ENCODE measurements at places on chromosomes 12 and 14.

GRCh38 chr12:118925407-118925806 is 55.9 kb upstream of the SRRM4 start:
- DNase-seq, result no peak

GRCh38 chr14:22836301-22837113 is at the start of gene MMP14:
Gene MMP14, plus strand, starts transcription at chr14:22836585. Its CDS starts 233 bp downstream, at chr14:22836818.
- peak; percentile 78 for DNase-seq

DNA sequence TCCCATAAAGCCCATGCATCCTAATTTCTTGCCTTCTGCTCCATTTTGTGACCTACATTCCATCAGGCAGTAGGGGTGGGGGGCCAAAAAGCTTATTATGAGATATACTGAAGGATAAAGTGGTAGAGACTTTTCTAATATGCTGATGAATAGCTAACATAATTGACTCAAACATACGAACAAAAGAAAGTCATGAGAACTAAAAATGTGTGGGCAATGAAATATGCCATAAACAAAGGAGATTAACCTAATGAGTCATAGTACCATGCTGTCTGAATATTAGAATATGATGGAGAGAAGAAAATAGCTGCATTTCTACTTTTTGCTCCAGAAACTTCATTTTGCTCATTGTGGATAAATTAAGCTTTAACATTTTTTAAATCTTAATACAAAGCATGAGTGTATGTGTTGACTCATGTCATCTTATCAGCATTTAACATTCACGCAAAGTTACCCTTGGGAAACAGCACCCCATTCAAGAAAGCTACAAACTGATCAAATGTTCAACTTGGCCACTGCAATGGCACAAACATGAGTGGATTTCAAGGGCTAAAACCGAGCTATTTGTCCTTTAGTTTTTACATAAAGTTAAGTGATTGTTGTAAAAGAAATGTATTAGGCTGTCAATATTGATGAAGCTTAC is 64.0 kb upstream of the DIO2 start:
- DNase-seq, result no peak

DNA sequence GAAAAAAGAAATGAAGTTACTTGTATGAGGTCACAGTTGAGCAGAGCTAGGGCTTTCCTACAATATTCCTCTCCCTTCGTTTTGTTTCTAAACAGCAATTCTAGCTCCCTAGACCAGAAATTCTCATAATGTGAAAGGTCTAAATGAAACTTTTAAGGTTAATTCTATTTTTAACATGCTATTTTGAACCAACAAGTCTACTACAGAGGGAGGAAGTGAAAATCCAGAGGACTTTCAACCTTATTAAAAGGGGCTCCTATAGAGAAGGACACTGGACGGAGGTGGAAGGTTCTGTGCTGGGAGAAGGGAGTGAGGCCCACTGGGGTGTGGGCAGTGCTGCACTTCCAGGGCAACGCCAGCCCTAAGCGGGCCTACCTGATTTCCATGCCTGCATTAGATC is 13.4 kb downstream of the GSG1 start:
- no peak for DNase-seq

- DNase-seq, result peak; percentile 67
Observed at GRCh38 chr12:1922075-1922709, 3.7 kb upstream of the CACNA2D4 start.

GRCh38 chr14:103361867-103362266 is 23.3 kb upstream of the MARK3 start:
- DNase-seq, result peak; percentile 64

GRCh38 chr12:128268379-128268995 is 1.5 kb downstream of the TMEM132C start:
- DNase-seq, result no peak

DNA sequence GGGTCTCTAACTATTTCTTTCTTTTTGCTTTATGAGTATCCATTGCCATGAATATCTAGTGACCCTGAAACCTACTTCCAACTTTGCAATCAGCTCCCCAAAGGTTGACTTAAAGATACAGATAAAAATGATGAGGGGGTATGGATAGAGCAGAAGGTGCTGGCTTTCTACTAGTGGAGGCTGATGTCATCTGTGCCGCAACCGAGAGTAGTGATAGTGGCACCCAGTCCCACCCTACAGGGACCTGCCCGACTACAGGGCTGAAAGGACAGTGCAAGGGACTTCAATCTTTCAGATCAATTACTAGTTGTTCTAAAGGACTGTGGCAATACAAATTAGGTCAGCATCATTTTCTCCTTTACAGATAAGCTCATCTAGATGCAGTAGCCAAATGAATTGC is 806.0 kb downstream of the VRK1 start:
- no peak for DNase-seq

DNA sequence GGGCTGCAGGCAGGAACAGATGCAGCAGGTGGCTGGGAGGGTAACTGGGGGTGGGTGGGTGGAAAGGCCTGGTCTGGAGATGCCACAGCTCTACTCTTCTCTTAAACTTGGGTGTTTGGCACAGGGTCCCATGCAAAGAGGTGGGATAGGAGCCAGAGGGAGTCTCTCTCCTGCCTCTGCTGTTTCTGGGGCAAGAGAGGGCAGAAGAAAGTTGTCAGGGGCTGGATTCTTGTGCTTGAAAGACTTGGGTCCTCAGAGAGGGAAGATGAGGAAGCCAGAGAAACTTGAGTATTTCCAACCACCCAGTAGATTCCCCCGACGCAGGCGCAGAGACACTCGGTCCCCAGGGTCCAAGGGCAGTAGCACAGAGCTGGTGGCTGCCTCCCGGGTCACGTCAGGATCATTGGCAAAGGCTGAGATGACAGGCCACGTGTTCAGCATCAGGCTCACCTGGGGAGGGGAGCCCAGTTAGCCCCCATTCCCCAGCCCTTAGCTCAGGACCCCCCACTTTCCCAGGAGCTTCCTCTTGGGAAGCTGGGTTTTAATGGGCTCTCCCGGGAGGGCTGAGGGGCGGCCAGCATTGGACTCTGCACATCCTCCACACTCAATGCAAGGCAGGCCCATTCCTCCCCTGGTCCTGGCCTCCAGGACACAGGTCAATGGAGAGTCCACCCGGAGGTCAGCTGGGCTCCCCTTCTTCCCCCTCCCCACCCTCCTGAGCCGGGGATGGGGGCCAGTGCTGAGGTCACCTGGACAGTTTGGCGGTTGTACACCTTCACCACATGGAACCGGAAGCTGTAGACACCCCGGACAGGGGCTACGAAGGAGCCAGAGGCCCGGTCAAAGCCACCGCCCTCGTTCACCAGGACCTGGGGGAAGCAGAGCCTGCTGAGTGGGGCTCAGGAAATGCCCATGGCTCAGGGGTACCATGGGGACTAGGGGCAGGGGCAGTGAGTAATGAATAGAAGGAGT is 1.6 kb downstream of the CBLN3 start:
- no peak for DNase-seq

DNA sequence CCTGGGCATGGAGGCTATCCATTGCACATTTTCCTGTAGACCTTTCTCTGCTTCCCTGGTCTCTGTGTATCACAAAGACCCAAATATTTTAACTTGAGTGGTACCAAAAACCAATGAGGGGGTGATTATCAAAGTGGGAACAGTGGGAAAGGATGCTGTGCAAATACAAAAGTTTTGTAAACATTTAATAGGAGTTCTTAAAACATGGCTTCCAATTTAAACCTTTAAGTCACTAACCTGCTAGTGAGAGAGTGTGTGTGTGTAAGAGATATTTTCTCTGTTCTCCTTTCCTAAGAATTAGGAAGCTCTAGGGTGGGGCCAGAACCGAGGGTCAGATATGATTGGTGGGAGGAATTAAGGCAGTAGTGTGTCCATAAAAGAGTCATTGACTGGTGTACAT is 64.5 kb upstream of the ARHGAP5 start:
- no peak for DNase-seq

GRCh38 chr12:124385219-124385969 is 90.5 kb downstream of the RFLNA start:
- peak; percentile 82 for DNase-seq

- no peak for DNase-seq
Observed at GRCh38 chr14:57008534-57008933, 198.3 kb upstream of the OTX2 start.

GRCh38 chr12:32454075-32454474 is 54.7 kb downstream of the FGD4 start:
- peak; percentile 42 for DNase-seq

- DNase-seq, result no peak
Observed at GRCh38 chr12:51247523-51248206, 9.0 kb downstream of the DAZAP2 start.

DNA sequence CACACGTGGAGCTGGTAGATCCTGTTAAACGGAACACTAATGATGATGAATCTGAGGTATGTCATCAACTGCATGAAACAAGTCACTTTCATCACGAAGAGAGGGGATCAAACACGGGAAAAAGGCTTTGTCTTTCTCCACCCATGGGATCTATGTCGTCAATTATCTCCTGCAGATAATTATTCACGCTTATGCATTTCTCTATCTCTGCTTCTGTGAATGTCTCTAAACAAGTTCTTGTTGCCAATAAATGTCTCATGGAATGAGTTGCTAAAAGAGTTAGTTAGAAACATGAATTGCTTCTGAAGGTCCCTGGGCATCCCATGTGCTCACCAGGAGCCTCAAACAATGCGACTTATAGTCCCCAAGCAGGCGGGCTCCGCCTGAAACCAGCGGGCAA is 1228.2 kb upstream of the TMEM132C start:
- no peak for DNase-seq

DNA sequence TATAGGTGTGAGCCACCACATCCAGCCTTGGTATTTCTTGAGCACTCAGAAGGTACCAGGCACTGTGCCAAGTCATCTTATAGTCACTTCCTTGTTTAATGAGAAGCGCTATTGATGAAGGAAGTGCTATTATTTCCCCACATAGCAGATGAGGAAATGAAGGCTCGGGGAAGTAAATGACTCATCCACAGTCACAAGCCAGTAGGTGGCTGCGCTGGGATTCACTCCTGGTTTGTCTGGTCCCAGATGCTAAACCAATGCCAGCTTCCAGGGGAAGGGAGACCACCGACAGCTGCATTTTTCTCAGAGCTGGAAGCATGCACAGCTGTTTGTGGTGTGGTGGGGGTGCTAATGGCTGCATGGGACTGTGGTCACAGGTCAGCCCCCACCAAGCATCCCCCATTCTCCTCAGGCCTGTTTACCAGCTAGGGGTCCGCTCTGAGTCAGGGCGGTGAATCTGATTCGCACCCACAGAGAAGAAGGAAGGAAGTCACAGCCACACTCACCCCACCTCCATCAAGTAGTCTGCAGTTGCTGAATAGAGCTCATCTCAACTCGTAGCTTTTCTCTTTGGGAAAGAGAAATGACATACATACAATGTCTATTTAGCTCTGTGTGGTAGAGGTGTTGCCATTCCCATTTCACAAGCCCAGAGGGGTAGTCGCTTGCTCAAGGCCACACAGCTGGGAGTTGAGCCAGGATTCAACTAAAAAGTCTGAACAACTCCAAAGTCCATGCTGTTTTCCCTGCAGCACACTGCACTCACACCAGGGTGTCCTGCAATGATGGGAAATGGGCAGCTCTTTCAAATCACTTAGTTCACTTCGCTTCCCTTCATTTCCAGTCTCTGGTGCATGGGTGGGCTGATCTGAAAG is 6.3 kb upstream of the LTBP2 start:
- peak; percentile 66 for DNase-seq

DNA sequence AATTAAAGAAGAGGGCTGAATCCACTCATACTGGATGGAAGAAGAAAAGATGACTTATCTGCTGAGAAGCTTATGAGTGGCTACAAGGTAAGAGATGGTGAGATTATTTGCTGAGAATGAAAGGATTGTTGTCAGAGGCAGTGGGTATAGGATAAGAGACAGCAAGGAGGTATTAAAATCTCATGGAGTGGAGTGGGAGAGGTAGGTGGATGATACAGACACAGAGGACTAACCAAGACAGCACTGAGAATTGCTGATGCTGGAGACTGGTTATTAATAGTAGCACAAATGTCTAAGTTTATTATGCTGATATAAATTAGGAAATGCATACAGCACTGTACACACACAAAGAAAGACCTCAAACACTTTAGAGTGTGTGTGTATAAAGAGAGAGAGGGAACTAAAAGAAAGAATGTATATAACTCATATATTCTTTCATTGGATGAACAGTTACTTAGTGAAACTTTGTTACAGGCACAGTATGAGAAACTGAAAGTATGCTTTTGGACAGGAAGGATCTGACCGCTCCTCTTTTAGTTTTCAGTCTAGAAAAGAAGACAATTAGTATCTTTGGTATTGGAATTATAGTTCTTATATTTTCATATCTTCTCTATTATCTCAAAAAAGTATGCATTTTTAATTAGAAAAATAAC is 543.1 kb downstream of the LRFN5 start:
- DNase-seq, result no peak

DNA sequence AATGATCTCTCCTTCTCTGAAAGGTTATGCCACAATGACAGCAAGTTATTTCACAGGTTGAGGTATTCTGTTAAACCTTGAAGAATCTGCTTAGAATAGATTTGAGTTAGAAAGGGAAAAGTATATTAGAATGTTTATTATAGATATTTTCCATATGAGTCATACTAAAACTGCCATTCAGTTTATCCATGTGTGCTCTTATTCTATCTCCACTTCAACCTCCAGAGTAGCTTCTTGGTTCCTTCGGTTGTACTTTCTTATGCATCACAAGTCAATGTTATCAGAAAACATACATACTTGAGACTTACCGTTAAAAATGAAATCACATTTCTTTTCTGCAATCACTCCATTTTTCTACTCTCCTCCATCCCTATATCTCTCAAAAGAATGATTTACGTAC is 197.7 kb downstream of the BCAT1 start:
- no peak for DNase-seq

GRCh38 chr12:84502907-84503787 is 409.5 kb downstream of the SLC6A15 start:
- DNase-seq, result peak; percentile 39

- no peak for DNase-seq
Observed at GRCh38 chr14:38238878-38239277, 17.0 kb downstream of the CLEC14A start.

DNA sequence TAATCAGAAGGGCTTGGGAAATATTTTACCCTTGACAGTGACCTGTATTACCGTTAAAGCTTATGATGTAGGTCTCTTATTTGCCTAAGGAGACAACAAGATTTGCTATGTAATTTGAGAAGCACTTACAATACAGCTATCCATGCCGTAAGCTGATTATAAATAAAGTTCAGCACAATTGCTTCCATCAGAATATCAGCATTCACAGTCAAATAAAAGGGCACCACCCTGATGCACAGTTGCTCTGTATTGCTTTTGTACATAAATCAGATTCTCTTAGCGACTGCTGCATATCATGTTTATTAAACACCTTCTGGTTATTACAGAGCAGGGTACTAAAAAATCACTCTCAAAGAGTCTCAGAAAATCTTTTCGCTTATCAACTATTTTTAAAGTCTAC is 67.3 kb upstream of the VRK1 start:
- no peak for DNase-seq
